ENCODE measurements at places on chromosomes 4 and X.

- DNase-seq = no peak
Measured at GRCh38 chr4:26369581-26369980, 48.8 kb downstream of the RBPJ start.

DNA sequence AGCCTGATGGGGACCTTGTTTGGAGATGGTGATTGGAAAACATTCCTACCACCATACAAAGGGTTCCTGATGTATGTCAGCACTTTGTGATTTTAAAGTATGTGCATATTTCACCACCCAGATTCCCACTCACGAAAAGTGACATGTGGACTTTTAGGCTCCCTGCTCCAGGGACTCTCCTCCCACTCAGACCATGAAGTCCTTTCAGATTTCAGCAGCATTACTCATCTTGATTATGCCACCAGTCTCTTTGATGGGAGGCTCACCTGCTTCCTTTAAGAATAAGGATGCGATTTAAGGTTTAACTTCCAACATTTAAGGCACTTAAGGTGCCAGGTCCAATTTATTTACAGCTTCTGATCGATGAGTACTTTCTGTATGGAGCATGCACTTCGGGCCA is 204.4 kb downstream of the PPARGC1A start:
- DNase-seq = no peak

DNA sequence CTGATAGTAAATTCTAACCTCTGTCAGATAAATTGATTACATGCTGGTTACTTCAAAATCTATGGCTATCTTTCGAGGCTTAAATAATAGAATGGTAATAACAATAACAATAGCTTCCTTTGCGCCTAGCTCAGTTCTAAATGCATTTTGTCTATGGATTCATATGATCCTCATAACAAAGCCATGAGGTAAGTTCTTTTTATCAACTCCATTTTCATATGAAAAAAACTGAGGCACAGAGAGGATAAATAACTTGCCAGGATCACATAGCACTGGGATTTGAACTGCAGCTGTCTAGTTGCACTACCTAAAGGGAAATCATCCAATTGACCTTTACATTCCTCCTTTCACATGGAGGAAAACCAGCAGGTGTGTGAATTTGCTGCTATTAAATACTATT is 108.6 kb upstream of the ARX start:
- no peak for DNase-seq

GRCh38 chrX:37692918-37693317 is 7.3 kb downstream of the XK start:
- no peak for DNase-seq

DNA sequence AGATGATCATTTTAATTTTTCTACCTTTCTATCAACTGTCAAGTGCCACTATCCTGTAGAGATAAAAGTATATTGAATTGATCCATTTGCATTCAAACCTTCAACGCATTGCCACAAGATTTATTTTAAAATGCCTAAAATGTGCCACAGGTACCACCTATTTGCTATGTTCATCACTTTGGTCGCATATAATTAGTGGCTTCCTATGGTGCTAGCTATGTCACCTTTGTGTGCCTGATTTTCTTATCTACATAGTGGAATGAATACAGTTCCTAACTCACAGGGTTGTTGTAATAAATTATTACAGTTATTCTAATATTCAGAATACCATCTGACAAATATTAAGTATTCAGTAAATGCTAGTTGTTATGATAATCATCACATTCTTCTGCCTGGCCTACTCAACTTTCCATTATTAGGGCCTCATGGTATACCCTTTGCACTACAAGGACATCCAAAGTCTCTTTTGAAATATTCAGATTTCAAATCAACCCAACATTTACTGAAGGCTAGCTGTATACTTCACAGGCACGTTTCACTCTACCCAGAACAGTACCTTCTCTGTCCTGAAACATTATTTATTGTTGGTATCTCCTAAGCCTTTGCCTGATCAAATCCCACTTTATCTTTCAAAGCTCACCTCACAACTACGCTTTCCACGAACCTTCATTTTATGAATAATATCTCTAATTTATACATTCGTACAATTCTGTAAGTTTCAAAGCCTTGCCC is 62.4 kb downstream of the ANXA10 start:
- no peak for DNase-seq

DNA sequence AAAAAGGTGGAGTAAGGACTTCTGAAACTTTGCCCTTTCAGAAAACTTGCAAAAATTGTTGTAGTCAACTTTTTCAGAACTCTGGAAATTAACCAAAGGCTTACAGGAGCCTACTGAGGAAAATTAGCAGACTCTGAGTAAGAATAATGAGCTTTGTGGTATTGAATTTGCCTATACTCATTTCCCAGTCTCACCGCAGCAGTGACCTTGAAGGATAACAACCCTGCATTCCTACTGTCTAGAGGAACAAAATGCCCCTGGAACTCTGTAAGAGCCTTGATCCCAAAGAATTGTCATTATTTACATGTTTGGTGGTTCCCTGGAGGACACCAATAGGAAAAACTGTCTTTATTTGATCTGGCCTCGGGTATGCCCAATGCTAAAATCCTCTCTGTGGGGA is 57.9 kb downstream of the MND1 start:
- DNase-seq = no peak

DNA sequence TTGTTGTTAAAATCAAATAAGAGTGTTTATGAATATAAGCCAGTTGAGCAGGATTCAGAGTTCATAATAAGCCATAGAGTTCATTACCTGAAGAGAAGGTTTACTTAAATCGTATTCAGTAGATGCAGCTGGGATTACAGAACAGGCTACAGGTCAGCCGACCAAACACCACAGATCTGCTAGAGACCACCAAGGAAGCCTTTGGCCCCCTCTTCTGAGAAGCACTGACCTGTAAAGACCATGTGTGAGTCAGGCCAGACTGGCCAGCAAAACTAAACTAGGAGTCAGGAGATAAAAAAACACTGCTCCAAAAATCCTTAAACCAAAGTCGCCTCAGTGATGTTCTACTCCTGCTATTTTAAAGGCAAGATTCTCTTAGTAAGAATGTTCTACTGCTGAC is 1125.5 kb downstream of the FAT4 start:
- DNase-seq = no peak

DNA sequence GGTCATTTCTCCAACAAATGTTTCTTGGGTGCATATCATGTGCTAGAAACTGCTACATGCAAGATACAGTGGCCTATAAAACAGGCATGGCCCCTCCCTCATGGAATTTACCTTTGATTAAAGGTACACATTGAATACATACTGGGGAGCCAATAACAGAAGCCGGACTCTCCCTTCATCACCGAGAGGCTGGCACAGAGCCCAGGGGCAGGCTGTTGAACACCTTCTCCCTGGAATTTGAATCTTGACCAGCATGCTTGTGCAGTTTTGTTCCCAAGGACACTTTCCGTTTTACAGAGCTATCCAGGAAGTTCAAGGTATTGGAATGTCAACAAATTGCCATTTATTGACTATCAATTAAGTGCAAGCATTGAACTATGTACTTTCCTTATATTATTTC is 33.2 kb downstream of the PPARGC1A start:
- DNase-seq = no peak

- no peak for DNase-seq
Measured at GRCh38 chr4:163372029-163372428, 28.3 kb downstream of the NPY5R start.

DNA sequence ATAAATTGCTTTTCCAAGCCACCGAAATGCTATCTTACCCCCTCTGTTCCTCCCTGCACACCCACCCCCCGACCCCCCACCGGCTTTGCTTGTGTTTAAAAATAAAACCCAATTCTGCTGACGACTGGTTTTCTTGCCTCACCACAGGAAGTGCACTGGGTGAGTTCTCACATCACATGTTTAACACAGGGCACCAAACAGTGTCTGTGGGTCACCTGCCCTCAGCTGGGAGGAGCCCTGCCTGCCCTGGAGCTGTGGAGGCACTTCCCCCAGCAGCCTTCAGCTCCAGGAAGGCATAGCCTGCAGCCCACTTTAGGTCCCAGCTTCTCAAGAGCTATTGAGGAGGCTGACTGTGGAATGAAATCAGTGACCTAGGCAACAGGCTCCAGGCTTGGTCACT is 8.8 kb downstream of the TMEM255A start:
- DNase-seq = peak; percentile 67

GRCh38 chr4:35975617-35976355 is 268.5 kb downstream of the ARAP2 start:
- DNase-seq = no peak

DNA sequence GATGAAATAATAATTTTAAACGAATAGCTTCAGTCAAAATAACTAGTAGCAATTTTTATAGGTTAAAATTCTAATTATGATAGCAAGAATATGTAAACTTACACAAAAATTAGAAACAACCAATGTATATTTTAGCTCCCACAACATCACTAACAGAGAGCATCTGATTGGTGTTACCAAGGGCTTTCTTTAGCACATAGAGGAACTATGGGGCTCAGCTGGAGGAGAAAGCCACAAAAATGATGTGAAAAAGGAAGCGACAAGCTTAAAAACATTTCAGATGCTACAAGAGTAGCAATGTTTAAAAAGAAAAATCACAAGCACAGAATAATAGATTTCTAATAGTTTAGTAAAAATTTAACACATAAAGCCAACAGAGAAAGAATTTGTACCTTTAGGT is 56.3 kb downstream of the ATP8A1 start:
- DNase-seq = no peak

DNA sequence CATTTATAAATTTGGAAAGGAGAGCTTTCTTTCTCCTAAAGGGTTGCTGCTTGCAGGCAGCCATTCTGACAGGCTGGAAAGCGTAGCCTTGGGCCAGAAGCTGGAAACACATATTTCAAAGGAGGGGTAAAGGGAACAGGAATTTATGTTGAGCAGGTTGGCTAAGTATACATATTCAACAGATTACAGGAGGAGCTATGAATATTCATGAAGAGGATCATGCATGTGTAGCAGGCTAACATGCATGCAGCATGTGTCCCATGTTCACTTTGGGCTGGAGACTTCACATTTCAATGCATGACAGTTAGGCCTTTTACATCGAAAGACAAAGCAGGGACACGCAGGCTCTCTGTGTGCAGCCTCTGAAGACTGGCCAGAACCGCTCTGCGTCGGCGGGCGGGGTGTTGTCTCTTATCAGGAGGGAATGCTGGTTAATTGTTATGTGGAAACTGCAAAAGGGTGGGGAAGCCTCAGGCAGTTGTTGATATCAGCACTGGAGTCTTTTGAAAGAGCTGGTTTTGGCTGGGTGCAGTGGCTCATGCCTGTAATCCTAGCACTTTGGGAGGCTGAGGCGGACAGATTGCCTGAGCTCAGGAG is 31.5 kb downstream of the CASP3 start:
- DNase-seq = no peak

DNA sequence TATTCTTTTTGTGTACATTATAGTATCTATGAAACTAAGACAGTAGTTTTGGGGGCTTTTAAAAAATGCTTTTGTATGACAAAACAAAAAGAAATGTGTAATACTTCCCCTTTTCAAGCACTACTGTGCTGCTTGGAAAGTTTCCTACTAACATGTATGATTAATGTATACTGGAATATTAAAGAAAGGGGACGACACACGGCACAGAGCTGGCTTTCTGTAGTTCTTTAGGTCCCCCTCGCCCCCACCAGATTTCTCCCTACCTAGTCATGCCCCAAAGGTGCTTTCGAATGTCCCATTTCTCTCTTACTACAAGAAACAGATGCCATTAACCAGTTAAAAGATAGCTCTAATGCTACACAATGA is 1.6 kb upstream of the AP1S2 start:
- no peak for DNase-seq

GRCh38 chr4:6939761-6940743 is 30.4 kb downstream of the TBC1D14 start:
- no peak for DNase-seq

All from CD4-positive, alpha-beta T cell treated with Interleukin-4 for 1 hour (primary cell).